Putamen (tissue), 1 donor: ENCODE measurements at places on chromosomes 4 and X.
A peak's percentile ranks its signal among the peaks of the same experiment; 100 is the strongest.

DNA sequence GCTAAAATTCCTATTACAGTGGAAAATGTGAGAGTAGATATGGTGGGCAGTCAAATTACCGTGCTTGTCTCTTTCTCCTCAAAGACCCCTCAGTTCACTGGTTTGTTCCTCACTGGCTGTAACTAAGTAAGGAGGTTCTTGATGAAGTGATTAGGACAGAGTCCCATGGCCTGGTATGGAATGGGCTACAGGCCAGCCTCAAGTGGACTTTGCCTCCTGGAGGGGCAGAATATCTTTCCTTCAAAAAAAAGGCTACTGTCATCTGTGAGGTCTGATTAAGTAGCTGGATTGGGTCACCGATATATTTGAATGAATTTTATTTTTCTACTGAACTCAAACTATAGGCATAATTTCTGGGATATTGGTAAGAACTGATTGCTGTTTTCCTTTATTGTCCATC, 38.5 kb upstream of the TMEM164 start:
- no peak for DNase-seq

DNA sequence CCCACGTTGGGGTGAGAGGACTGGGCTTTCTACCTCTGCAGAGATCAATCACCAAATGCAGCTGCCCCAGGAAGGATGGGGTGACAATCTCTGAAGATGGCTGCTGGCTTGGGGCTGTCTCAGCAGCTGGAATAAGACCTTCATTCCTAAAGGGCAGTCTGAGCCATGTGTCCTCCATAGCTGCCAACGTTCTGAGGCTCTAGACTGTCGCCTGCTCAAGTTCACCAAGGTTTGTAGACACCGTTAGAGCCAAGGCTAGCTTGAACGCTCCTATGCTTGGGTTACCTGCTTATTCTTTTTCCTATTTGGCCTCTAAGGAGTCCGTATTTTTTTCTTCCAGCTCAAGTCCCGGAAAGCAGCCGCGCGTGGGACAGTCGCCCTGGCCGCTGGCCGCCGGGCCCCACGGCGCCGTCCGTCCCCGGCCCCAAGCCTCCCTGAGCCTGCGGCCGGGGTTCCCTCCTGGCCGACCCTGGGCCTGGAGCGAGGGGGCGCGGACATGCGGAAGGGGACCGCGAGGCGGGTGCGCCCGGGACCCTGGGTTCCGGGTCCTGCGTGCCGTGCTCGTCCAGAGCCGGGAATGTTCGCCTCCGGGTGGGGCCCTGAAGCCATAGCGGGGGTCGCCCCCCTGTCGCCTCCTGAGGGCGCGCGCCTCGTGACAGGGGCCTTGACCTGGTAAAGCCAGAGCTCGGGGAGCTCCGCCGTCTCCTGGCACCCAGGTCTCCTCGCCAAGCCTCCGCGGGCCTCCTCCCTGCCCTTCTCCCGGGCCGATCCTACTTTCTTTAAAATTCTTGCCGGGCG, 23.3 kb downstream of the MRFAP1 start:
- DNase-seq = no peak

DNA sequence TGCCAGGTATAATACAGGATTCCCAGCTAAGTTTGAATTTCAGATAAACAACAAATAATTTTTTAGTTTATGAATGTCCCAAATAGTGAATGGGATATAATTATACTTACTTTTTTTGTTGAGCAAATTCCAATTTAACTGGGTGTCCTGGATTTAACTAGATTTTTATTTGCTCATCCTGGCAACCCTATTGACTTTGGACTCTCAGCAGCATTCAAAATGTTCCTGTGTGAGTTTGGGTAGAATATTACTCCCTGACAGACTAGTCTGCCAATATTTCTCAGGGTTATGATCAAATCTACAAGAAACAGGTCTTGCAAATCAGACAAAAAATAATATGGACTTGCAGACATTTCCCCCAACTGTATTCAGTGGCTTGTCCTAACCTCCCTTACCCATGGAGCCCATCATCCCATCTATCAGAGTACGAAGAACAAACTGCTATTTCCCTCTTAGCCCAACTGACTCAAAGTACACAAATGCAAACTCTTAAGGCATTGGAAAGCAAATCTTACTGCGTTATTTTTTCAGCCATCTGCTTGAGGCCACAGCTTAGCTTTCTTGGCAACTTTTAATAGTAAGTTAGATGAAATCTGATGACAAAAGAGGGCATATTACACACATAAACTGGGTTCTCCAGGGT, 20.7 kb downstream of the SETD7 start:
- DNase-seq = no peak

DNA sequence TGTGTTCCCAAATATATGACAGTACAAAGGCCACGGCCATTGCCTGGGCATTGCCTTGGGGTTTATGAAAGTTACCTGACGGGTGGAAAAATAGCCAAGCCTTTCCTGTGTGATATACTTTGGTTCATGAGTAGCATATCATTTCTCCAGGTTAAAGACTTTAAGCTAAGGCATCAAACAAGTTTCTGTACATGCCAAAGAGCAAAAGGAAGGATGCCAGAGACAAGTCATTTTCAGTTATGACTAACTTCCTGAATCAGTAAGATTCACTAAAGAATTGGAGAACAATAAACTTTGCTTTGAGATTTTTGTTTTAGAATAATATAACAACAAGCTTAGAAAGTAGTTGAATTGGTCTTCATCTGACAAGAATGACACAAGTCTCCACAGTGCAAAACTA, 9.7 kb upstream of the GUF1 start:
- no peak for DNase-seq

DNA sequence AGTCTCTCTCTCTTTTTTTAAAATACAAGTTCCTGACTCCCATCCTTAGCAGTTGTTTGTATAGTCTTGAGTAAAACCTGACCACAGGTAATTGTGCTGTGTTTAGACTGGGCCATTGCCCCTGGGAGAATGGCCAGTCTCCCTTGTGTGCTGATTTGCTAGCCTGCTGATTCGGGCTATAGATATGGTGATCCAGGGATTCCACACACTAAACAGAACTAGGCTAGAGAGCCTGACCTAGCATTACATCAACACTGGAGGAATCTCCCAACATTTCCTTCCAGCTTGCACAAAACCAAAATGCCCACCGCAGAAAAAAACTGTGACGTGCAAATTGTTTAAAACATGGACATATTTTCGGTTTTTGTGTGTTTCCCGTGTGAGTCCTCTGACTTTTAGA, 5.1 kb downstream of the UPRT start:
- no peak for DNase-seq

DNA sequence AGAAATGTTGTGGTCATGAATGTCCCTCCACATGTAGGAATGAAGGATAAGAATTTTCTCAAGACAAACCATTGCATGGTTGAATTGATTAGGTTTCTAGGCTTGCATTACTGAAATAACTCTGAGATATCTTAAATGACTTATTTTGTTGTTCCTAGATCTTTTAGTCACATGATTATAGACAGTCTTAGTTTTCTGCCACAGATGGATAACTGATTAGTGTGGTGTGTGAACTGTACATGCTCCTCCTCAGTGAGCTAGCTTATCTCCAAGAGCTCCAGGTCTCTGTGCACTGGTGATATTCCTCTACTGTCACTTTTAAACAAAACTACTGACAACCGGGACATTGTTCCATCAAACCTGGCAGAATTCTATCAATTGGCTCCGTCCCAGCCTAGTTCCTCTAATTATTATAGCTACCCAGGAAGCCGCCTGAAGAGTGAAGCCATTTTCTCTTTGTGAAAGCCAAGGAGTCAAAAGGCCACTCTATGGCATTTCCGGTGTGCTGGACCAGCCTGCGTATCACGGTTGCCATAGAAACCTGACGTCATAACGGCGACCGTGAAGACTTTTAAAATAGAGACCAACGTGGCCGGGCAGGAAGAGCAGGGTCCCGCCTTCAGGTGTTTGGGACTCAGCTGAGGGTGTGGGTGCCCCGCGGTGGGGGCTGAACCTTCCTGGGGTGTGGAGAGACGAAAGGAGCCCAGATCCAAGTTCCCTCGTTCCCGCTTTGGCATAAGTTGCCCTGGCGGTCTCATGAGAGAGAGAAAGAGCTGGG, 28.1 kb downstream of the BEX3 start:
- DNase-seq = no peak

- no peak for DNase-seq
Observed at GRCh38 chr4:134126955-134127354, 74.6 kb downstream of the PABPC4L start.

GRCh38 chrX:10615931-10616774, 4.2 kb downstream of the MID1 start:
- DNase-seq = peak; percentile 58

- DNase-seq = no peak
Observed at GRCh38 chr4:8560265-8561047, 19.7 kb upstream of the GPR78 start.

- DNase-seq = no peak
Observed at GRCh38 chrX:109537324-109537665, 651 bp downstream of the NXT2 start.

GRCh38 chrX:121356139-121356849, 308.9 kb downstream of the GLUD2 start:
- DNase-seq = no peak

DNA sequence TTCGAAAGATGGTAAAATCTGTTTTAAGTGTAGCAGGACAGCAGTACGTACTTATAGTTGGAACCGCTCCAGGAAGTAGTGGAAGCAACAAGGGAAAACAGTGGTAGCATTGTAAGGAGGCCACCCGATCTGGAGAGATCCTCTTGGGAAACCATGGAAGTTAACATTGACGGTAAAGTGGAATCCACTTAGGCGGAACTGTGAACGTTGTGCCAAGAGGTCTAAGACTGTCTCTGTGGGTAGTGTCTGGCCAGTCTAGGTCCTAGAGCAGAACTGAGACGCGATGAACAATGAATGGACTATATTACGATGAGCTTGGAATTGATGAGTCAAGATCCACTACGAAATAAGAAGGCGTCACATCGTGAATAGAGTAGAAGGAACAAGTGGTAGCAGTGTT, 124.0 kb downstream of the TENM3 start:
- no peak for DNase-seq

DNA sequence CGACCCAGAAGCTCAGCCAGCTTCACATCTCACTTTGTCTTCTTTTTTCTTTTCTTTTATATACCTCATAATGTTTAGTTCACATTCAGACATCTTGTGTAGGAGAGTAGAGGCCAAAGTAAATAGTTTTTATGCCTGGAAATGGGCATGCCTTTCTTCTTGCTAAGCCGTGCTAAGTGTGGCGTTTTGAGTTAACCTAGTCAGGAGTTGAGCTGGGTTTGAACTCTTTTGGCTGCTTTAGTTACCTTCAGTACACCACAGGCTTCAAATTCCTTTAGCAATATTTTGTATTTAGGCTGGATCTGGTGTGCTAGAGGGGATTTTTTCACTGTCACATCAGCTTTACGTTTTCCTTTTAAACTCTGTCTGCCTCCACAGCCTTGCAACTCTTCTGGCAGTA, 300.8 kb downstream of the ZNF674 start:
- DNase-seq = no peak

- no peak for DNase-seq
Observed at GRCh38 chr4:60992037-60992436, 208.1 kb upstream of the ADGRL3 start.

DNA sequence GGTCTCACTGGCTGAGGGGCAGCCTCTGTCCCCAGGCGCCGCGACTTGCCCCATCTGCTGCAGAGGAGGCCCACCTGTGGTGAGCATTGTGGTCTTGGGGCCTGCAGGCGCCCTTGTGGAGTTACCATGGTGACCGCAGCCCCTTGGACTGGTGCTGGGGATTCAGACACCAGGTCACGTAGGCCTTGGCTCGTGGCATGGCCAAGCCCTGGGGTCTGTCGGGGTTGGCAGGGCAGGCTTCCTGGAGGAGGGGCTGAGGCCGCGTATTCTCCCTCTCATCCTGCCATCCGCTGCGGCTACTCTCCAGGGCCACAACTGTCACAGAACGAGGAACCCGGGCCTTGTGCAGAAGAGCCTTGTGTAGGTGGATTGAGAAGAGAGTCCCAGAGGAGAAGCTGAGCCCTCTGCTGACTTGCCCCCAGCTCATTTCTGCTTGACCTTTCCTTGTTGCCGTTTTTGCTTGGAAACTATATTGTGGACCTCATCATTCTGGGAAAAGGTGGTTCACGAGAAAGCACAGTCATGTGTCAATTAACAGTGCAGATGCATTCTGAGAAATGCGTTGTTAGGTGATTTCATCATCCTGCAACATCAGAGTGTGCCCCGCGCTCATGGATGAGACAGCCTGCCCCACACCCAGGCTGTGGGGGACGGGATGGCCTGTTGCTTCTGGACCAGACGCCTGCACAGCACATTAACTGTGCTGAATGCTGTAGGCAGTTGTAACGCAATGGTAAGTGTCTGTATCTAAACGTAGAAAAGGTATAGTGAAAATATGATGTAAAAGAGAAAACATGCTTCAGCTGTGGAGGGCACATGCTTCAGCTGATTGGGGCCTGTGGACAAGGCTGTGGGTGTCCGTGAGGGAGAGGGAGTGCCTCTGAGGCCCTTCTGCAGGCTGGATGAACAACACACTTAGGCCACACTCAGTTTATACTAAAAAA, 38.5 kb downstream of the TRMT44 start:
- no peak for DNase-seq

GRCh38 chrX:148995661-148996060, 495.2 kb downstream of the AFF2 start:
- DNase-seq = no peak

- no peak for DNase-seq
Observed at GRCh38 chr4:172009446-172010230, 196.4 kb downstream of the GALNTL6 start.

DNA sequence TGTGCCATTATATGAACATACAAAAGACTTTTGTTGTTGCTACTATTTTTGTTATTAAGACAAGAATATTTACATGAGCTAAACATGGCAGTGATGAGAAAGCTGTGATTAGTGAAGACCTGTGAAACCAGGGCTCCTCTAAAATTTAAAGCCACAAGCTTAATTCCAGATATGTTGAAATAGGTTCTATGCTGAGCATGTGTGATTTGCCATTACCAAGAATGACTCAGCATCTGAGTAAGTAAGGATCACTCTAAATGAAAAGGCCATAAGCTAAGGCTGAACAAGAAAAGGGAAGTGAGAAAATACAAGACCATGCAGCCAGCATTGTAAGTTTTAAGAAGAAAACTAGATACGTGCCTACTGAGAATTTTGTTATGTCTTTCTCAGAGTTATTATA, 75.9 kb upstream of the CAMK2D start:
- DNase-seq = peak; percentile 22

- no peak for DNase-seq
Observed at GRCh38 chr4:164012396-164013027, 518.0 kb downstream of the TMA16 start.

GRCh38 chrX:32137525-32137924, 1065.7 kb upstream of the FTHL17 start:
- no peak for DNase-seq

- DNase-seq = peak; percentile 70
Observed at GRCh38 chr4:185697488-185697887, 114.5 kb downstream of the SORBS2 start.

- DNase-seq = no peak
Observed at GRCh38 chr4:18937746-18938145, 916.2 kb upstream of the LCORL start.

DNA sequence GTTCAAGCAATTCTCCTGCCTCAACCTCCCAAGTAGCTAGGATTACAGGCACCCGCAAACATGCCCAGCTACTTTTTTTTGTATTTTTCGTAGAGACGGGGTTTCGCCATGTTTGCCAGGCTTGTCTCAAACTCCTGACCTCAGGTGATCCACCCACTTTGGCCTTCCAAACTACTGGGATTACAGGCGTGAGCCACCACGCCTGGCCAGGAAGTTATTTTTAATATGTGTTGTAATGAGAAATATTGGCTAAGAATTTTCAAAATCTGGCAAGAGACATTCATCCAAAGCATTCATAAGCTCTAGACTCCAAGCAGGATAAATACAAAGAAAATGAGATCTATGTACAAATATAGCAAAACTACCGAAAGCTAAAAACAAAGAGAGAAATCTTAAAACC, 18.0 kb upstream of the METAP1 start:
- DNase-seq = no peak
